ENCODE measurements at places on chromosomes 3 and 15.
A peak's percentile ranks its signal among the peaks of the same experiment; 100 is the strongest.

GRCh38 chr15:49964551-49964950 lies 154.5 kb downstream of the ATP8B4 start:
- no peak for DNase-seq

DNA sequence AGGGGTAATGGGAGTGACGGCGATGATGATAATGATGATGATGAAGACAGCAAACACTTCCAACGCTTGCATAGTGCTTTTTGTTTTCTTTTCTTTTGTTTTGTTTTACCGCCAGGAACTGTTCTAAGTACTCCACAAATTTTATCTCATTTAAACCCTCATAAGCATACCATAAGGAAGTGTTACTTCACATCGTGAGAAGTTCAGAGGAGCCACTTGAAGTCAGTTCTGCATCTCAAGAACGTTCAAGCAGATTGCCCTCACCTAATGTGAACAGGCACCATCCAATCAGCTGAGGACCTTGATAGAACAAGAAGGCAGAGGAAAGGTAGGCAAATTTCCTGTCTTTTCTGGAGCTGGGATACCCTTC lies 104.1 kb downstream of the LSM3 start:
- DNase-seq, result no peak

GRCh38 chr15:55348281-55348778 lies 29.3 kb downstream of the PIGB start:
- DNase-seq, result no peak

DNA sequence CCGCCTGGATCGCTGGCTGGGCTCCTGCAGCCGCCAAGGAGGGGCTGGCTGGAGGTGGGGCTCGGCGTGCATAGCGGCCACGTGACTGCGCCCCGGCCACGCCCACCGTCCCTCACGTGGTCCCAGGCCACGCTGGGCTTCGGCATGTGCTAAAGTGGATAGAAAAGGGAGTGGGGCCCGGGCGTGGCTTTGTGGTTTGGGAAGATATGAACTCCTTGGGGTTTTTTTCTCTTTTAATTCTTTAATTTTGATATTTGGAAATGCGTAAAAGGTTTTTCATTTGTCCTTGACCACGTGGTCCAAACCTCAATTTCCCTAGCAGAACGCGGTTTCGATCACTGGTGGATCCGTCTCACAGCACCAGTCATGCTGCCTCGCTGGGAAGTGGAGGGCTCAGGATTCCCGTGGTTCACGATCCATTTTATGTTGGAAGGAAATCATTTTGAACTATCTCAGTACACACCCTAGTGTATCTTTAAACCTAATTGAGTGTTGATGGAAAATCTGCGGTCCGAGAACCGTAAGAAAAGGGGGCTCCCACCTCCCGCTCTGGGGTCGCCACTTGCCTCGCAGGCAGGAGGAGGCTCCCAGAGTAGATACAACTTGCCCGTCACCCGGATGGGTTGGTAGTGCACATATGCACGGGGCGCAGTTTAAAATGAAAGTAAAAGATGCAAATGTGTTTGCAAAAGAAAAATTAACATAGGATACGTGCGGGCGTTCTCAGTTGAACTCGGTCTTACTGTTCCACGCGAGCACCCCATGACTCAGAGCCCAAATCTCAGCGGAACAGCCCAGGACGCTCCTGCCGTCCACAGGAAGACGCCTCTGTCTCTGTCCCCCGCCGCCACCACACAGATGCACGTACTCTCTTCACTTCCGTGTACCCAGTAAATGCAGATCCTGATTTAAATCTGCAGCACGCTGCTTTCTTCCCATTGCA lies 141.9 kb downstream of the PGPEP1L start:
- peak; percentile 62 for DNase-seq

- DNase-seq, result no peak
Observed at GRCh38 chr3:124615896-124616543, 114.2 kb upstream of the UMPS start.

GRCh38 chr3:30263925-30264313 lies 342.5 kb upstream of the TGFBR2 start:
- no peak for DNase-seq

GRCh38 chr3:173241727-173242126 lies 100.7 kb upstream of the SPATA16 start:
- DNase-seq, result no peak

GRCh38 chr15:60633426-60633968 lies 154.6 kb upstream of the ICE2 start:
- no peak for DNase-seq

DNA sequence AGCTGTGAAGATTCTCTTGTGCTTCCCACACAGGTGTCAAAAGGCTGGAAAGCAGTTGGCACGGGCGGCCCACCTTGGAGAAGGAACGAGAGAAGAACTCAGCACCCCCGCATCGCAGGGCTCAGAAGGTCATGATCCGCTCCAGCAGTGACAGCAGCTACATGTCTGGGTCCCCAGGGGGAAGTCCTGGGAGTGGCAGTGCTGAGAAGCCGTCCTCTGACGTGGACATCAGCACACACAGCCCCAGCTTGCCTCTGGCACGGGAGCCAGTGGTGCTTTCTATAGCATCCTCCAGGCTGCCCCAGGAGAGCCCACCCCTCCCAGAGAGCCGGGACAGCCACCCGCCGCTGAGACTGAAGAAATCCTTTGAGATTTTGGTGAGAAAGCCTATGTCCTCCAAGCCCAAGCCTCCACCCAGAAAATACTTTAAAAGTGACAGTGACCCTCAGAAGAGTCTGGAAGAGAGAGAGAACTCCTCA lies 31.4 kb downstream of the STARD5 start:
- DNase-seq, result peak; percentile 45

- DNase-seq, result no peak
Observed at GRCh38 chr3:43856351-43856750, 165.6 kb downstream of the ABHD5 start.

DNA sequence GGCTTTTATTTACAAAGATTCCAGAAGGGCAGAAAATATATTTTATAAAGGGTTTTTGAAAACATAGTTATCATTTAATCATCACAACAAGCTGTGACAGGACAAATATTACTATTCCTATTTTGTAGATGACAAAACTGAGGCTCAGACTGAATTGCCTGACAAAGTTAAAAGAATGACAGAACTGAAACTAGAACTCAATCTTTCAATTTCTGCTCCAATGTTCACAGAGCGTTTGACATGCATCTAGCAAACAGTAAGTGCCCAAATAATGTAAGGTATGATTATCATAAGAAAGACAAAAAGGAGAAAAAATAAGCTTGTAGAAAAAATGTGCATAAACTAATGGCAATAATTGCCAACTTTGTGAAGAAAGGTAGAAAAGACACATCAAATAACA lies 61.9 kb downstream of the SCAPER start:
- DNase-seq, result no peak

DNA sequence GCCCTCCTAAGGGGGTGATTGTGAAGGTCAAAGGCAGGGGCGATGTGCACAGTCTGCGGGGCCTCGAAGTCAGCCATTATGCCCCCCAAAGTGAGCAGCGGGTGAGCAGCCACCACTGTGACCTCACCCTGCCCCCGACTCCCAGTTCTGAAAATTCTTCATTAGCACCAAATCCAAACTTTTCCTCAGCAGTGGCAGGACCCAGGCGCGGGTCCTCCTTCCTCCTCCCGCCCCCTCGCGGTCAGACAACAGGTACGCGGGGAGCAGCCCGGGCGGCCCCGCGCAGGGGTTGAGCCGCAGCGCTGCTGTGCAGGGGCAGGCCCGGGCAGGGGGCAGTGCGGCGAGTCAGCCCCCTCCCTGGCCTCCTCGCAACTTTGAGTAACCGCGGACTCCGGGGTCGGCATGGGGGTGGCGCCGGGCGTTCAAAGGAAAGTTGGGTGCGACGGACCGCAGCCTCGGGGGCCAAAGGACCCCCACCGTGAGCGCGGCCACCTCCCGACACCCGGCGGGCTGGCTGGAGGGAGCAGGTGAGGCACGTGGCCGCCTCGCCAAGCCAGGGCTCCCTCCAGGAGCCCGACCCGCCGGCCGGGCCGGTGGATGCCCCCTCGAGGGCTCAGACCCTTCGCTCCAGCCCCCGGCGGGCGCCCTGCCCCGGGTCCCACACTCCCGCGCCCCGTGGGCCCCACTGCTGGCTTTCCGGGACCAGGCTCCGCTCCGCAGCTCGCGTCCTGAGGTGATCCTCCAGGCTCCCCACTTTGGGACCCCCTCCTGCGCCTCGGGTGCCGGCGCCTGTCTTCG lies 49.4 kb upstream of the CCDC174 start:
- no peak for DNase-seq

- no peak for DNase-seq
Observed at GRCh38 chr3:144502402-144502801, 530.8 kb downstream of the DIPK2A start.

DNA sequence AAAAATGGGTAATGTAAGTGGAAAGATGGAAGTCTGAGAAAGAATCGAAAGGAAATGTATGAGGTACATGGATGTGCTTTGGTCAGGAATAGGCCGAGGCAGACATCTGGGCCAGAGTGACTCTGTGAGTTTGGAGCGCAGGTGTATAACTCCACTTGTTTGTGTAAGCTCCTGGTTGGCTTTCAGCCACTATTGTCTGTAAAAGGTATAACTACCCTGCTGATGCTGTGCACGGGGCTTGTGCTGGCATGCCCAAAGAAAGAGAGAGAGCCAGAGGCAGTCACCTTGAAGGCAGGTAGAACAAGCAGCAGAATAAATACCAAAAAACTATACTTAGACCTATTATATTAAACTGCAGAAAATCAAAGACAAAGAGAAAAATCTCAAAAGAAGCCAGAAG lies 32.7 kb upstream of the CD96 start:
- no peak for DNase-seq

- no peak for DNase-seq
Observed at GRCh38 chr3:9295007-9295406, 45.6 kb upstream of the SRGAP3 start.

GRCh38 chr3:120160050-120160449 lies 65.8 kb upstream of the GSK3B start:
- DNase-seq, result no peak

DNA sequence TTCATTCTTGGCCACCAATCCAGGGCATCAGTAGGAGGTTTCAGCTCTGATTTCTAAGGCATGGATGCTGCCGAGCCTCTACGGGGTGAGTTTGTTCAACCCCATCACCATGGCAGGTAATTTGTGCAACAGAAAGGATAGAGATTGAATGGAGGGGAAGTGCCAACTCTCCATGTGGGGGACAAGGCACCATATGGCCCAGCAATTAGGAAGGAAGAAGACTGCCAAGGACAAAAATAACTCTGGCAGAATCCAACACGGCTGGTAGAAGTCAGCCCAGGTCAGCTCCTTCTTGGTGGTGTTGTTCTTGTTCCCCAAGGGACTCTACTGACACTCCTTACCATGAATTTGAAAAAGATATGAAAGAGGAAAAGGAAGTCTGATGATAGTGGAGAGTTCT lies 503.9 kb downstream of the MAGI1 start:
- no peak for DNase-seq

GRCh38 chr15:42133356-42133755 lies 23.1 kb downstream of the PLA2G4F start:
- no peak for DNase-seq

- no peak for DNase-seq
Observed at GRCh38 chr15:70722266-70723121, 40.9 kb downstream of the UACA start.

DNA sequence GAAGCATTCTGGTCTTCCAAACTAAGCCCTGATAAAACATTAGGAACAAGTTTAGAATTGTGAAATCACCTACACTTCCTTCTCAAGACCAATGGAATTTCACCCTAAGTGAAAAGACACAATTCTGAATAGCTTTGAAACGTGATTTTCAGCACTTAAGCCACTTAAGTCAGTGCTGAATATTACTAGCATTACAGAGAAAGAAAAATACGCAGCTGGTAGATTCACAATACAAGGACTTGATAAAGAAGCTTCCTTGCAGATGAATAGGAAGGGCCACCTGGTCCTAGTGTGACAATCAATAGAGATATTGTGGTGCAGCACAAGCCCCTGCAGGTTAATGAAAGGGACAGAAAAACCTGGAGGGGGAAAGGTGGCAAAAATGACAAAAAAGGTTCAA lies 353.1 kb upstream of the ALCAM start:
- no peak for DNase-seq

DNA sequence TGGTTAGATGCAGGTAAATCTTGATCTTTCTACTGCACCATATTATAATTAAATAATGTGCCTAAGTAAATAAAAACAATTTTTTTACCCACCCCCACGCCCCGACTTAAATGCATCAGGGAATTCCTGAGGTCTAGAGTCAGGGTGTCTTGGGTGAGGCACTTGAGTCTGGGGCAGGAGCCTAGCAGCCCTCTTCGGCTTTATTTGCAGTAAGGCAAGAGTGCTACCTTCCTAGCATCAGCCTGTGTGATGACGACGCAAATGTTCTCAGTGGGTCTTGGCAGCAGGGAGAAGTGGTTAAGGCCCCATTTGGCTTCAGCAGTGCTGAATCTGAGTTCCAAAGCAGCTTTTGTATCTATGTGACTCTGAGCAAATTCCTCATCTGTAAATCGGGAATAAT lies 88.7 kb downstream of the POLR2M start:
- no peak for DNase-seq

- DNase-seq, result no peak
Observed at GRCh38 chr3:133472242-133472641, 72.4 kb downstream of the BFSP2 start.

DNA sequence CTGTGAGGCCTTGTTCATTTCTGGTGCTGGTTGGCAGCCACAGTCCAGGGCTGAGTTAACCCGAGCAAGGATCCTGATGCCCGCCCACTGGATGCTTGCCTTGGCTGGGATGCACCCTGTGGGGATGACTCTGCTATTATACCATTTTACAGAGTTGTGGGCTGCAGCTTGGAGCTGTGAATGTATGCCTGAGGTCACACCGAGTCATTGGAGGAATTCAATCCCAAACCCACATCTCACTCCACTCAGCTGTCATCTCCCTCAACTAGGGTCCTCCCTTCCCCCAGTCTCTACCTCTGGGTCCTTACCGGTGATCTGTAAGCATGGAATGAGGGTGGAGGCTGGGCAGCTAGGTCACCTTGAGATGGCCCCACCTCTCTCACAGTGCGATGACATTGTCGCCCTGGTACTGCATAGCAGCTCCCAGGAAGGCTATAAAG lies 22.1 kb downstream of the MAPKAPK3 start:
- DNase-seq, result no peak

- DNase-seq, result no peak
Observed at GRCh38 chr15:39870537-39870936, 49.5 kb downstream of the GPR176 start.

DNA sequence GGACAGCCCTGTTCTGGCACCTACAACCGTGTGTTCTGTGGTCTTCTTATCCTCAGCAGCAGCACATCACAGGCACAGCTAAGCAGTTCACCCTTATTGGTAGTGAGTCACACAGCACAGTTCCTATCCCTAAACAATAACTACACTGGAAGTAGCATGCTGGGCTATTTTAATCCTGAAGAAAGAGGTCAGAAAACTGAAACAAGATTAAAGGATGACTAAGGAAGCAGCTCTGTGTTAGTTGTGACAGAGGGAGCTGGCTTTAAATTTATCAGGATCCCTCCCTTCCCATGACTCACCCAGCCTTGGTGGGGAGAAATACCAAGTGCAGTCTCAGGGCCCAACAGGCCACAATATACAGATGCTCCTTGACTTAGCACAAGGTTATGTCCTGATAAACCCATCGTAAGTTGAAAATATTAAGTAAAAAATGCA lies 144.3 kb downstream of the ERC2 start:
- no peak for DNase-seq

Measured in activated CD4-positive, alpha-beta T cell treated with anti-CD3 and anti-CD28 coated beads, Interleukin-2, amount 50 U/mL, for 1 hour (primary cell).